Mammary epithelial cell (primary cell): ENCODE measurements at places on chromosomes 2 and 18. TPM values are rescaled to one million over a fixed set of nuclear protein-coding genes. Genes with fewer than 3 reads are reported as not detected.

The FHOD3 gene
- polyA plus RNA-seq, result 18.3 TPM

The INPP5D gene
- 27.5 TPM for polyA plus RNA-seq

The PTPN4 gene
- polyA plus RNA-seq, result 14.9 TPM

The CROCC2 gene
- polyA plus RNA-seq, result not detected

The NMUR1 gene
- polyA plus RNA-seq, result not detected

The TEX44 gene
- polyA plus RNA-seq, result not detected

The CHRNG gene
- polyA plus RNA-seq, result not detected

The IL36RN gene
- 0.46 TPM for polyA plus RNA-seq

The GLI2 gene
- 0.01 TPM for polyA plus RNA-seq

The ZNF521 gene
- polyA plus RNA-seq, result 0.15 TPM

The TPO gene
- polyA plus RNA-seq, result not detected

The LHCGR gene
- polyA plus RNA-seq, result not detected

The CTAGE1 gene
- not detected for polyA plus RNA-seq

The SATB2 gene
- polyA plus RNA-seq, result 1.1 TPM

The DNAH7 gene
- polyA plus RNA-seq, result 0.10 TPM

The CRYGB gene
- not detected for polyA plus RNA-seq

The CABYR gene
- 7.9 TPM for polyA plus RNA-seq

The ANKRD30B gene
- polyA plus RNA-seq, result not detected

The CCDC148 gene
- 0.35 TPM for polyA plus RNA-seq

The ABCG5 gene
- polyA plus RNA-seq, result not detected

The REG3A gene
- not detected for polyA plus RNA-seq

The HJURP gene
- polyA plus RNA-seq, result 38.6 TPM

The RGPD4 gene
- polyA plus RNA-seq, result not detected

The PDCD1 gene
- not detected for polyA plus RNA-seq

The LDLRAD4 gene
- polyA plus RNA-seq, result not detected

The ACTG2 gene
- 1.0 TPM for polyA plus RNA-seq

The PJVK gene
- 0.56 TPM for polyA plus RNA-seq

The TTN gene
- polyA plus RNA-seq, result 0.16 TPM

The ALPG gene
- polyA plus RNA-seq, result 0.03 TPM

The GTF2A1L gene
- not detected for polyA plus RNA-seq

The TYMS gene
- polyA plus RNA-seq, result 85.9 TPM

The TWIST2 gene
- polyA plus RNA-seq, result 23.2 TPM

The CREG2 gene
- polyA plus RNA-seq, result 3.6 TPM

The SF3B1 gene
- 178 TPM for polyA plus RNA-seq

The SERPINB12 gene
- polyA plus RNA-seq, result not detected

The ID2 gene
- 14.7 TPM for polyA plus RNA-seq

The ASB18 gene
- not detected for polyA plus RNA-seq

The DQX1 gene
- 3.4 TPM for polyA plus RNA-seq

The ERFE gene
- polyA plus RNA-seq, result 0.60 TPM

The RSAD2 gene
- polyA plus RNA-seq, result 0.02 TPM

The CPS1 gene
- 14.9 TPM for polyA plus RNA-seq

The CLIP4 gene
- polyA plus RNA-seq, result 37.2 TPM

The LBH gene
- polyA plus RNA-seq, result 2.4 TPM

The PRKAG3 gene
- polyA plus RNA-seq, result not detected

The NLRC4 gene
- polyA plus RNA-seq, result not detected

The MYL12B gene
- polyA plus RNA-seq, result 914 TPM

The TMEM182 gene
- 3.1 TPM for polyA plus RNA-seq

The FAM124B gene
- polyA plus RNA-seq, result not detected

The CCDC141 gene
- 0.01 TPM for polyA plus RNA-seq

The NBAS gene
- 18.7 TPM for polyA plus RNA-seq

The ZBTB14 gene
- 5.9 TPM for polyA plus RNA-seq

The EGR4 gene
- polyA plus RNA-seq, result 0.02 TPM

The IL18R1 gene
- 0.35 TPM for polyA plus RNA-seq

The POTEJ gene
- not detected for polyA plus RNA-seq

The C2orf81 gene
- 1.9 TPM for polyA plus RNA-seq
